ENCODE measurements at places on chromosomes 16 and 17.

DNA sequence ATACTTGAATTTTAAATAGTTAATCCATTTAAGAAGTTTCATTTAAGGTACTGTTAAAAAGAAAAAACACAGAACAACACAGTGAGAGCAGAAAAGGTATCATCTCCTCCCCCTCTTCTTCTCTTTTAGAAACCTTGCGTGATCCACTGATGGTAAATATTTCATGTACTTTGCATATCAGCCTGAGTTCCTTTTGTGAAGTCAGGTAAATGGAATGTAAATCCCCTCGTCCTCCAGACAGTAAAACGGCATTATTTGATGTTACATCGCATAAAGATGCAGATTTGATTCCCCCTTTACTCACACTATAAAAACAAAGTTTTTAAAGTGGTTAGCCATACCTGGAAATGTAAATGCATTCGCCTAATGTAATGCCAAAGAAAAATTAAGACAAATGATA is 234.4 kb downstream of the WWOX start:
- no peak for DNase-seq

GRCh38 chr17:13753771-13754170 is 152.0 kb upstream of the HS3ST3A1 start:
- DNase-seq: no peak

- DNase-seq: no peak
Observed at GRCh38 chr16:9392956-9393355, 301.5 kb downstream of the HAPSTR1 start.

GRCh38 chr17:38716368-38717005 is 11.4 kb downstream of the MLLT6 start:
- DNase-seq: no peak

DNA sequence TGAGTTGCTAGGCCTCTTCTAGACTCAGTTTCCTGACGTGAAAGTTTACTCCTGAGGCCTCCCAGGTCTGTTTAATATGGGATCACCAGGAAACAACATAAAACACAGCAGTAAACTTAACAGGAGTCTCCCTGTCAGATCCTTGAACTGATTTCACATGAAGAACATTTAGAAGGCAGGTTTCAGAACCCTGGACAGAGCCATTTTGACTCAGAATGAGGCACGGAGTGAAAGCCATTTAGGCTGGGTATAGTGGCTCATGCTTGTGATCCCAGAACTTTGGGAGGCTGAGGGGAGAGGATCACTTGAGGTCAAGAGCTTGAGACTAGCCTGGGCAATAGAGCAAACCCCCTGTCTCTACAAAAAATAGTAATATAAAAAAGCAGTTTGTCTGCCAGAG is 289.1 kb downstream of the CA10 start:
- DNase-seq: no peak

DNA sequence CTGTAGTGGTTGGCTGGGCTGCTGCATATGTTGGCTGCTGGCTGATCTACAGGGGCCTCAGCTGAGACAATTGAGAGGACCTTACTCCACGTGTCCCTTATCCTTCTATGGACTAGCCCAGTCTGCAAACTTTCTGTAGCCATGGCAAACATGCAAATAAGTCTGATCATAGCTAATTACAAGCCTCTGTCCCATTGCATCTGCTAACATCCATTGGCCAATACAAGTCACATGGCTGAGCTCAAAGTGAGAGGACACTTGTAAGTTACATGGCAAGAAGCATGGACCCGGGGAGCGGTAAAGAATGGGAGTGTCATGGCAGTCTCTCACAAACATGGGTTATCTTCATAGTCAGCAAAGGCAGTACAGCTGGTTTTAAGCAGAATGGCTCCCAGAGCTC is 11.6 kb upstream of the IL4R start:
- DNase-seq: no peak

DNA sequence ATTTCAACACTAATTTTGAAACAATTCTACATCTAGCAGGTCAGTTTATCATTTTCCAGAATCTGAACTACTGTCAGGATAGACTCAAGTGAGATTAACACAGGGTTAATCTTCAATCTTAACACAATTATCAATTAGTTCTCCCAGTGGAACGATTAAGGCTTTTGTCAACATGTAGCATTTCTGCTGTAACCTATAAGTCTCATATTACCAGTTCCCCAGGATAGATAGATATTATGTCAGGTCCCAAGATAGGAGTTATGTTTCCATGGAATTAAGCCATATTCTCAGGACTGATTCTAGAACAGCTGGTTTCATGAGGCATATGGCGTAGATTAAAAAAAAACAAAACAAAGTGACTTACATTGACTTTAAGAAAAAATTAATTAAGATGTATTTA is 4.4 kb upstream of the FBF1 start:
- DNase-seq: no peak

GRCh38 chr16:24141466-24141865 is 114.7 kb upstream of the CACNG3 start:
- DNase-seq: no peak

DNA sequence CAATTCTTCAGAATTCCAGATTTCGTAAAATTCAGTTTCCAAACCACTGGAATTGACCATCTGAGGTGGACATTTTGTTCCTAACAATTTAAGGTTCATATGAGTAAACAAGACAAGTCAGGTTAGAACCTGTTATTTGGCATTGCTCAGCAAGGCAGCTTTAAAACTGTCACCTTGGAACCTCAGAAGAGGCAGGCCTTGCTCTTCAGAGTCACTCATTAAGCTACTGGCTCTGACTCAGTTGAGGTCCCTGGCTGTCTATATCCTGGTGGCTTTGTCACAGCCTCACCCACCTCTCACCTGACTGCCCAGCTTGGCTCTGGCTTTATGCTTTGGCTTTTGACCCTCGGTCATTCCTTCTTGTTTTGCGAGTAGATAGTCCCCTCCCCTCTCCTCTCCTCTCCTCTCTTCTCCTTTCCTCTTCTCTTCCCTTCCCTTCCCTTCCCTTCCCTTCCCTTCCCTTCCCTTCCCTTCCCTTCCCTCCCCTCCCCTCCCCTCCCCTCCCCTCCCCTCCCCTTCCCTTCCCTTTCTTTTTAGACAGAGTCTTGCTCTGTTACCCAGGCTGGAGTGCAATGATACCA is 238.4 kb downstream of the SHISA9 start:
- DNase-seq: no peak

- DNase-seq: no peak
Observed at GRCh38 chr17:9755083-9755482, 36.3 kb downstream of the DHRS7C start.

DNA sequence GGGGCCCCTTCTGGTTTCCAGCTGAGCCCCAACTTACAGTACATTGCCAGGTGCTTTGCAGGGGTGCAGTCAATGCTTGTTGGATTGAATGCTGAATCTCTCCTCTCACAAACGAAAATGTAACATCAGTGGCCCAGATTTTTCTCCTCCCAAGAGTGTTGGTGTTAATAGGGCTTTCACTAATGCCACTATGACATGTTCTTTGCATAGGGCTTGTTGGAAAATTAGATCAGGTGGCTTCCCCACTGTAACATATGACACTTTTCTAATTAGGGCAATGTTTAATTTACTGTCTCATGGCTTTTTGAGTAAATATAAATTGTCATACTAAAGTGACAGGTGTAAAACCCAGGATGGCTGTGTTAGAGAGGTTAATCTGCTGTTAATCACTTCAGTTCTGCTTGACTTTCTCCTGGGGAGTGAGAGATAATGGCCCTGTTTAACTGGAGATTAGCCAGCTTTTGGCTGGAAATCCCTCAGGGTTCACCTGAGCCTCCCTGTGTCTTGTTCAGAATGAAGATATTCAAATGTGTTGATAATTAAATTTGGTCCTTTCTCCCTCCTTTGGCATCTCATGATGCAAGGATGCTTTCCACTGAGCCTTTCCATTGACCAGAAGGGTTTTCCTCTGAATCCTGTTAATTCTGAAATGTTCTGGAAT is 502.3 kb downstream of the RBFOX1 start:
- DNase-seq: no peak

- DNase-seq: no peak
Observed at GRCh38 chr16:22814711-22815105, 746 bp downstream of the HS3ST2 start.

DNA sequence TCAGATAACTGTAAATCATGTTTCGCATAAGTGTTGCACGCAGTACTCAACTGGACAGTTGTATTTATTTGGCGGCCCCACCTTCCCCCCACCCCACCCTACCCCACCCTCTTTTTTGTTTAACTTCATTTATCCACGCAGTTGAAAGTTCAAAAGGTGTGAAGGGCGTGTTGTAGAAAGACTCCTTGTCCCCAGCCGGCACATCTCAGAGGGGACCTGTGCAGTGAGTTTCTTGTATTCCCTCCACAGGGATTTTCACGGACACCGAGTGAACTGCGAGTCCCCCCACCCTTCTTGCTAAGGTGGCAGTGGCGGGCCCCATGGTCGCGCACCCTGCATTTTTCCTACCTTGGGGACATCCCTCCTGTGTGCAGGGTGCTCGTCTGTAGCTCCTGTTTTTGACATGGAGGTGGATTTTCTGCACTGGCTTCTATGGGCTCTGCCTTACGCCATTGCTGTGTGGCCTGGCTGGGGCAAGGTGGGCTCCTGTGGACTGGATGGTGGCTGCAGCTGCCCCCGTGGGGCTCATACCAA is 36.2 kb downstream of the ADCY7 start:
- DNase-seq: no peak

- DNase-seq: no peak
Observed at GRCh38 chr16:65737831-65738230, 616.0 kb upstream of the CDH11 start.

GRCh38 chr17:39132192-39132610 is 19.2 kb downstream of the PLXDC1 start:
- DNase-seq: no peak

DNA sequence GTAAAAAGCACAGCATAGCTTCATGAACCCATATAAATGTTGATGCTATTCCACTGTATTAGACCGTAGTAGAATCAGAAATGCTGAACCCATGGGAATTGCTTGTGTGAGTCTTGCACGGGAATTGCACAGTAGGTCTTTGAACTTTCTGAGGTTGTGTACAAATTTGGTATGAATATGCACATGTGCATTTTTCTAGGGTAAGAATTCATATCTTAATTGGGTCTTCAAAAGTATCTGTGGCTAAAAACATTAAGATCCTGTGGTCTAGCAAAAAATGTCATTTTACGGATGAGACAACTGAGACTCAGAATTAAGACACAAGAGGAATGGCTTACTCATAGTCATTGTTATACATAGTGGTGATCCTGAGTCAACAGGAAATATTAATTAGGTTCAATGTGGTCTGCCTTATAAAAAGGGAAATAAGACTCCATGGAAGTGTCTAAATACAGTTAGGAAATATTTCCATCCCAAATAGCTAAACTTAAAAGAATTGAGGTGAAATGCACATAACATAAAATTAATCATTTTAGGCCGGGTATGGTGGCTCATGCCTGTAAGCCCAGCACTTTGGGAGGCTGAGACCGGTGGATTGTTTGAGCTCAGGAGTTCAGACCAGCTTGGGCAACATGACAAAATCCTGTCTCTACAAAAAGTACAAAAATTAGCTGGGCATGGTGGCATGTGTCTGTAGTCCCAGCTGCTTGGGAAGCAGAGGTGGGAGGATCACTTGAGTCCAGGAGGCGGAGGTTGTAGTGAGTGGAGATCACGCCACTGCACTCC is 22.8 kb downstream of the TAOK1 start:
- DNase-seq: no peak

GRCh38 chr16:30895627-30896260 is 670 bp upstream of the CTF1 start:
- DNase-seq: no peak

- no peak for DNase-seq
Observed at GRCh38 chr16:72415379-72415778, 243.4 kb upstream of the PMFBP1 start.

Data from effector CD4-positive, alpha-beta T cell (primary cell).